ENCODE measurements at places on chromosomes 5 and 9.

- DNase-seq: no peak
Measured at GRCh38 chr5:87769157-87769556, 356.4 kb upstream of the CCNH start.

- DNase-seq: no peak
Measured at GRCh38 chr9:78215706-78216105, 20.2 kb upstream of the CEP78 start.

- DNase-seq: no peak
Measured at GRCh38 chr5:953535-954449, 54.8 kb upstream of the NKD2 start.

- no peak for DNase-seq
Measured at GRCh38 chr9:116476002-116476401, 211.1 kb upstream of the TRIM32 start.

GRCh38 chr5:115586525-115587146 is 15.6 kb downstream of the TICAM2 start:
- no peak for DNase-seq

GRCh38 chr5:169009123-169009522 is 291.8 kb downstream of the SLIT3 start:
- no peak for DNase-seq
